Endothelial cell (in vitro differentiated cells): ENCODE measurements at places on chromosomes 4 and X. TPM values are rescaled to one million over a fixed set of nuclear protein-coding genes. Genes with fewer than 3 reads are reported as not detected.

Gene TMPRSS11D
- not detected for total RNA-seq

Gene ZXDA
- 3.1 TPM for total RNA-seq

Gene STARD8
- total RNA-seq, result 82.7 TPM

GRCh38 chrX:46376246-46376885 is 168.9 kb downstream of the ZNF674 start:
- peak; percentile 34 for DNase-seq

- DNase-seq, result no peak
These were observed 208.8 kb downstream of the SH2D1A start for GRCh38 chrX:124555036-124555595.

GRCh38 chr4:4851081-4851480 is 8.4 kb upstream of the MSX1 start:
- no peak for DNase-seq

- no peak for DNase-seq
These were observed 185.0 kb upstream of the FAM241A start for GRCh38 chr4:111960241-111960667.

DNA sequence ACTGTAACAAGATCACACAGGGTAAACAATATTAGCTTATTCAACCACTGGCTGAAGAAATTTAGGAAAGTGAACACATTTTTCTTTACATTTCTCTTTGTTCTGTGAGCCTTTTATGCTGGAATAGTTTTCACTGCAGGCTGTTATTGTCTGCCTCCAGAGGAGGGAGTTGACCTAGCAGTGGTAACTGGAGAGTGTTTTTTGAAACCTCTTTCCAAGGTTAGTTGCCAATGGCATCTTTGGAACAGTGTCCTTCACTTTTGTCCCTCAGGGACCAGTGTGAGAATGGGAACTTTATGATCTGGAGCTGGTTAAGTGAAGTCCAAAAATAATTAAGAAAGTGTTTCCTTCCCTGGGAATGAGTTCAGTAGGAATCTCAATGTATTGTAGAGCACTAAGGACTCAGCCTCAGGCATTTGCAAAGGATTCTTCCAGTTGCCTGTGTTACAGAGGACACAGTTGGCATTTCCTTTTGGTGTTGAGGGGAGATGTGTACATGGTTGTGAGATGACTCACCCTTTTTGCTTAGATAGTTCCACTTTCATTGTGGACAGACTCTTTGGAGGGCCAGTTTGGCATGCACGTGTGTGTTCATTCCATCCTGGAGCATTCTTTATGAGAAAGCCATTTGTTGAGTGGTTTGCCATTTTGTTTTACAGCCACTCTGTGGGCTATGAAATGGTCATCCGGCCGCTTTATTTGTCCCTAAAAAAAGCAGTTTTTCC is 61.3 kb downstream of the AR start:
- DNase-seq, result no peak
